Activated CD4-positive, alpha-beta T cell treated with anti-CD3 and anti-CD28 coated beads for 36 hours (primary cell): ENCODE measurements at places on chromosomes 1 and 21.

GRCh38 chr1:113307771-113308445, 82.4 kb upstream of the MAGI3 start:
- DNase-seq, result no peak

DNA sequence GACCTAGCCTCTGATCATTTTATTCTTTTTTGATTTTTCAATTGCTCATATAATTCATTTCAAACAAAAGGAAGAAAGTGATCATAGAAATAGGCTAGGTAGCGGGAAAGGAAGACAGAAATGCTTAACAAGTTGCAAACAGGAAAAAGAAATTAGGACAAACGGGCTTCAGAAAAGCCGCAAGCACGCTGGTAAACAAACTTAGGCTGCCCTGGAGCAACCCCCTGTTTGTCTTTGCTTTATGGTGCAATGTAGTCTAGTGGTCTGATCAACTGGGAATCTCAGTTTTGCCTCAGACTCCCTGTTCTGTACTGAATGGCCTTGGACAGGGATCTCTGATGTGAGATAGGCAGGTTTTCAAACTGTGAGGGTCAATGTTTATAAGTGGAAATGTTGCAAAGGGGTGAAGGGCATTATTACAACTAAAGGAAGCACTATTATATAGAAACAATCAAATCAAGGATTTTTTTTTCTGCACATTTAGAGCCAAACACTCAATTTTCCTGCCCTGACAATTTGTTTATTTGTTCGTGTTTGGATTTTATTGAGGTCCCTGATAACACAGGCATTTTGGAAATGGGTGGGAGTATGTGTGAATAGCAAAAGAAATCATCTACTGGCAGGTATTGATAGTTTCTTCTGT, 146.8 kb upstream of the NRIP1 start:
- DNase-seq, result no peak

DNA sequence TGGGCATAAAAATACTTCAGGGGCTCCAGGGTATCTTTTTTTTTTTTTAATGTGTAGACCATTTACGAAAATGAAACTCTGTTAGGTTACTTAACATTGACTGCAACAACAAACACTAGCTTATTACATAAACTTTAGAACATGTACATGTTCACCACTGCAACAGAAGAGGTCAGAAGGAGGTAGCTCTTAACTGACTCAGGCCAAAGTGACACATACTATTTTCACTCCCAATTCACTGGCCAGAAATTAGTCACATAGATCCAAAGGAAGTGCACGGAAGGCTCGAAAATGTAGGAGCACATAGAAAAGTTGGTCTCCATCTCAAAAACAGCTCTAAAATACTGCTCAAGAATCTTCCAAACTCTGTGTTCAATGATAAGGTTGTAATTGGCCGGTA, 107.2 kb downstream of the AKT3 start:
- DNase-seq, result no peak

- DNase-seq, result no peak
Observed at GRCh38 chr1:24181619-24182018, 5.5 kb downstream of the IFNLR1 start.

- DNase-seq, result no peak
Observed at GRCh38 chr1:200363264-200363933, 46.4 kb downstream of the ZNF281 start.

- DNase-seq, result peak; percentile 29
Observed at GRCh38 chr1:84103197-84103992, 40.7 kb upstream of the PRKACB start.

- DNase-seq, result peak; percentile 67
Observed at GRCh38 chr1:100353071-100353801, 930 bp downstream of the CDC14A start.

- DNase-seq, result no peak
Observed at GRCh38 chr1:172041742-172042141, 200.4 kb downstream of the DNM3 start.

DNA sequence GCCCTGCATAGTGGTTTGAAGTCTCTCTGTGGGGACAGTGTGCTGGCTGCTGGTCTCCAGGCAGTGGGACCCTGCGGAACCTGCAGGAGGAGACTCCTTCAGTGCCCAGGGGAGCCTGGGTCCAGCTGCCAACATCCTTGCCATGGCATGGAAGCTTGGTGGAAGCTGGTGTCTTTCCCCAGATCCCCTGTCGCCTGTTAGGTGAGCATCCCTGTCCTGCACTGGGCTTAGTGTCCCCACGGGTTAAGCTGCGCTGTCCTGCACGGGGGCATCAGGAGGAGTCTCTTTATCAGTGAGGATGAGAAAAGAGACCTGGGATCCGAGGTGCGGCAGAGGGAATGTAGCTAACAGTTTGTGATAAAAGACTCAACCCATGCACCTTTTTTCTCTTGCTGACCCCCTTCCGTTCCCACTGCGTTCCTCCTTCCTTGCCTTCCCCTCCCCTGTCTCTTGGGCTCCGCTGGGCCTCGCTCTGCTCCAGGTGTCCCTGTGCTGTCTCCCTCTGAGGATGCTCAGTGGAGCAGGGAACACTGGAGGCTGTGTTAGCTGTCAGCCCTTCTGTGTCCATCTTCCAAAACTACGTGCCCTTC, 59.3 kb downstream of the SLC37A1 start:
- DNase-seq, result no peak

DNA sequence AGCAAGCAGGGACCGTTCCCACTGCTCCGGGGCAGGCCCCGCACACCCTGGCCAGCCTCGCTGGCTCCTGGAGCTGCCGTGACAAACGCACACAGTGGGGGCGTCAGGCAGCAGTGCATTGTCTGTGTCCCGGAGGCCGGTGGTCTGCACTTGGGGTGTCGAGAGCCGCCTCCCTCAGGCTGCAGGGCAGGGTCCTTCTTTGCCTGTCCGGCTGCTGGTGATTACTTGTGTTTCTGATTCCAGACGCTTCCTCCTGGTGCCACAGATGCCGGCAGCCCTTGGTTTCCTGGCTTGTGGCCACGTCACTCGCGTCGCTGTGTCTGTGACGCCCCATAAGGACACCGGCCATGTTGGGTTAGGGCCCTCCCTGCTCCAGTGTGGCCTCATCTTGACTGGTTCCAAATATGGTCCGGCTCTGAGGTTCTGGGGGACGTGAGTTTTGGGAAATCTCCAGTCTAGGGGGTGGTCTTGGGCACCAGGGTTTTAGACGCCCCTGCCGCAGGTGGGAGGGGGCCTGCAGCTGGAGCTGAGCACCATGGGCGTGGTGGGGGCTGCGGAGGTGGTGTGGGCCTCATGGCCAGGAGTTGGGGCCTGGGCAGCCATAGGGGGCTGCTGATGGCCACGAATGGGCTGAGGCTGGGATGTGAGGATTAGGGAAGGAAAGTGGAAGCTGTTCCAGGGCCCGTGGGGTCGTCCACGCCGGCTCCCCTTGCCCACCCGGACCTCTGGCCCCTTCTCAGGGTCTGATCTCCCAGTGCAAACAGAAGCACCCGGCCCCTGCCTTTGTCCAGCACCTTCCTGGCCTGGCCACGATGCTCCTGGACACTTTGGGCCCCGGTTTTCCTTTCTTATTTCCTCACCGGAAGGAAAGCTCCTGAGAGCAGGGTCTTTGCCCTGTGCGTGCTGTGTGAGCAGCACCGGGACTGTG, 41.0 kb downstream of the SLX9 start:
- DNase-seq, result no peak

GRCh38 chr1:225257081-225257480, 170.8 kb downstream of the LBR start:
- no peak for DNase-seq

- no peak for DNase-seq
Observed at GRCh38 chr1:219587401-219587800, 25.5 kb downstream of the ZC3H11B start.

DNA sequence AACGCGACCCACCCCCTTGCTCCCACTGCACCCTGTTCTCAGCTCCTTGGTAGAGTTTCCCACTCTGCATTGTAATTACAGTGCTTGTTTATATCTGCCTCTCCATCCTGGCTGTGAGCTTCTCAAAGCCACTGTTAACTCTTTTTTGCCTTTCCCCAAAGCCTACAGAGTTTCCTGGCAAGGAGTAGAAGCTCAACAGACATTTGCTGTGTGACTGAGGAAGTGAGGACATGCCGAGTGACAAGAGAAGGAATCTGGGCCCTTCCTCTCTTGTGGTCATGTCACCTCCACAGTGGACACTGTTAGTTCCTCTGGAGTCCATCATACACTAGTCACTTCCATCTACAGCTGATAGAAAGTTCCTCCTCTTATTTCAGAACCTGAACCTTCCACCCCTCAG, 6.1 kb upstream of the IGSF8 start:
- DNase-seq, result no peak

- DNase-seq, result no peak
Observed at GRCh38 chr1:177309880-177310279, 139.1 kb downstream of the BRINP2 start.

DNA sequence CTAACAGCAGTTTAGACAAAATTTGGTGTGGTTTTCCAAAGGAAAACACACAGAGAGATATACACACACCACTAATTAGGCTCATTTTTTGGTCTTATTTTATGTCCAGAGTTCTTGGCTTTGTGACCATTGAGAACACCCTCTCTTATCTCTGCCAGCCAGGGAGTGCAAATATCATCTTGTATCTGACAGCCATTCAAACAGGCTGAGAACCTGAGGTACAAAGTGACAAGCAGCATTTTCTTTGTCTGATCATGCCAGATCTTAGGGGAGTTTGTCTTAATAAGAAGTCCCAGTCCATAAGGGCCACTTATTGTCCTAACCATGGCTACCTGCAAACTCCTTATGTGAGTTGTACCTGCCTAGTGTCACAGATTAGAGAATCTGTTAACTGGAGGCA, 1165.2 kb downstream of the BRINP3 start:
- no peak for DNase-seq

GRCh38 chr21:44414291-44415072, 40.8 kb upstream of the LRRC3 start:
- DNase-seq, result no peak

DNA sequence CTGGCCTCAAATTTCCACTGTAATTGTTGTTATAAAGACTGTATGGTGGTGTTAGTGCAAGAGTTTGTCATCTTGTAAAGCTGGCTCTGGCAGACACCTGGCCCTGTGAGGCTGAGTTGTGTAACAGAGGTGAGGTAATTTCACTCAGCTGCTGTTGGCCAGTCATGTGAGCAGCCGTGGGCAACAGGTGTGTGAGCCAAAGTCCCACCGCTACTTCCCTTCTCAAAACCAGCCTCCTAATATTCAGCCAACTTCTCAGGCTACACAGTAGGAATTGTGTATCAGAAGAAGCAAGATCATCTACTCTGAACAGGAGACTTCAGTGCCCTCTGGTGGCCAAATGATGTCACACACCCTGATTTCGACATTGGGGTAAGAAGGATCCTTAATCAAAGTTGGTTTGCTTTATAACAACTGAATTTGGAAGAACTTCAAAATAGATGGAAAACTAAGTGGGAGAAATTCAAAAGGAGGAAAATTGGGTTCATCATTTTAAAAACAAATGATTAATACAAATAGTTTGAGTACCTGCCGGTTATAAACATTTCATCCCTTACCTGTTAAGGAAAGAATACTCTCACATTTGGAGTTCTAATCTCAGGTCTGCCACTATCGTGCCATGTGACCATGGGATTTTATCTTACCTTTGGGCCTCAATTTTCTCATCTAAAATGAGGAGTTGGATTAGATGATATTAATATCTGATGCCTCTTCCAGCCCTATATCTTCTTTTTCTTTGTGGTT, 2.6 kb upstream of the CREG1 start:
- peak; percentile 86 for DNase-seq

- no peak for DNase-seq
Observed at GRCh38 chr21:32328595-32328994, 29.9 kb downstream of the MRAP start.

- DNase-seq, result no peak
Observed at GRCh38 chr21:41750051-41750450, 16.8 kb downstream of the RIPK4 start.

- no peak for DNase-seq
Observed at GRCh38 chr21:23111070-23111600, 2112.9 kb downstream of the NCAM2 start.

DNA sequence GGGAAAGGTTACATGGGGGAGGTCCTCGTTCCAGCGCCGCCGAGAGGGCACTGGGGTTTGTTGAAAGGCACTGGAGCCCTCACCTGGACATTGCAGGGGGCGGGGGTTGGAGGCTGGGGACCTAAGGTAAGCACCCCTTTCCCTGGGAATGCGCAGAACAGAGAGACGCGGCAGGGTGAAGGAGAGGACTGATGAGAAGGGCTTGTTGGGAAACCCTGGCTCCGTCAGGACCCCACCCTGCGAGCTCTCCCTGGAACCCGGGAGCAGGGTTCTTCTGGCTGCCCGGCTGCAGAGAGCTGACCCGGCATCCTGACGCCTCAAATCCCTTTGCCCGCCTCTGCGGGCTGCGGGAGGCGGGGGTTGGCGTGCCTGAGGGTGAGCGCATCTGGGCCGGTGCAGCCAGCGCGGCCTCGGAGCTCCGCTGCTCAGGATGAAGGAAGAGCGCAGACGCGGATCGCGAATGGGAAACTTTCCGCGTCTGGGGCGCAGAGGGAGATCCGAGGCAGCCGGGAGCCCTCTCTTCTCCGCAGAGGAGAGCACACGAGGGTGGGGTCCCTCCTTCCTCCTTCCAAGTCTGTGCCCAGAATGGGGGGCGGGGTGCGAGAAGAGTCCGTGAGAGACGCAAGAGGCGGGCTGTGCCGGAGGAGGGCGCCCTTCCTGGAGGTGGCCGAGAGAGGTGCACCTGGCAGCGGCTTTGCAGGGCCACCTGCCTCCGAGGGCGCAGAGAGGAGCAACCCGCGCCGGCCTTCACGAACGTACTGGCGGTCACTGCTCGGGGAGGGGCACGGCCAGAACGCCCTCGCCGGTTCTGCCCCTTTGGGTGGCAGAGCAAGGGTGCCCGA, 2.4 kb downstream of the IGSF21 start:
- peak; percentile 69 for DNase-seq

GRCh38 chr1:154193821-154194220, 1.9 kb upstream of the TPM3 start:
- no peak for DNase-seq

GRCh38 chr1:27138368-27138767, 16.6 kb downstream of the SLC9A1 start:
- no peak for DNase-seq

GRCh38 chr1:19489996-19490395, 4.7 kb upstream of the CAPZB start:
- DNase-seq, result no peak

DNA sequence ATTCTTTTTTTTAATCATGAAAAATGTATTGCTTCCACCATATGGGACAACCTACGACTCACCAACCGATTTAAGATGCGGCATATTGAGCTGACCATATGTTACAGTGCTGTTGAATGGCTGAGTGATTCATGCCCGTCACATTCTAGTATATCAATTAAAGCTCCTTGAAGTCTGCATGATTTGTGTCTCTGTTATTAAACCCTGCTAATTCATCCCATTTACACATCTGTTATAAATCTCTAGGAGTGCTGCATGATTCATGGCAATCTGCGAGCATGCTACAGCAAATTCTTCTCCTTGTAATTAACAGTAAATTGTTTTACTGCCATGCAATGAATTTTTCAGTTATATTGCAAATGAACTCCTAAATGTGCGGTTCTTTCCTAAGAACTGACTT, 239.8 kb downstream of the USH2A start:
- DNase-seq, result no peak
